Activated naive CD4-positive, alpha-beta T cell treated with anti-CD3 and anti-CD28 coated beads, Interleukin-2, amount 50 U/mL, for 72 hours (primary cell): ENCODE measurements at places on chromosomes 5 and 9.

DNA sequence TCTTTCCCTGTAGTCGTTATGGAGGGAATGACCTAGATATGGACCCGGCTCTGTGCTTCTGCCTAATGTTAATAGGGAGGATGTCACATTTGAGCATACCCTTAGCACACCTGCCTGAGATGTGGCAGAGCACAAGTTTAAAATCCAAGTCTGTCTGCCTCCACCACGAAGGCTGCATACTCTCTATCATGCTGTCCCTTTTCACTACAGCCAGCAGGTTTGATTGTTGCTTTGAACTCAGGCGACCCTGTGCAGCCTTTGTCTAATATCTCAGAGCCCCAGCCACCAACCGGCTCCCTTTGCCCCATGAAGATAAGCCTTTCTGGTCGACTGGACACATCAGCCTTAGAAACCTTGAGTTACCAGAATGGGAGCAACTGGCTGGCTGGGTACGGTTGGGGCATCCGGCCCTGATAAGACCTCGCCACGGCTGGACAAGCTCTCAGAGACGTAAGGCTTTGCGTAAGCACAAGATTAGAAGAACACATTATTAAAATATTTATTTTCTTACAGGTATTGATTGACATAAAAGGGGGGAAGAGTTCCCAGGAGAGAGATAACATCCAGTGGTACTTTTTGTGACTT is 222.0 kb upstream of the TRIM32 start:
- no peak for DNase-seq

GRCh38 chr5:144265643-144266247 is 95.1 kb downstream of the KCTD16 start:
- no peak for DNase-seq

GRCh38 chr5:94415798-94416197 is 202.6 kb downstream of the KIAA0825 start:
- DNase-seq: no peak

DNA sequence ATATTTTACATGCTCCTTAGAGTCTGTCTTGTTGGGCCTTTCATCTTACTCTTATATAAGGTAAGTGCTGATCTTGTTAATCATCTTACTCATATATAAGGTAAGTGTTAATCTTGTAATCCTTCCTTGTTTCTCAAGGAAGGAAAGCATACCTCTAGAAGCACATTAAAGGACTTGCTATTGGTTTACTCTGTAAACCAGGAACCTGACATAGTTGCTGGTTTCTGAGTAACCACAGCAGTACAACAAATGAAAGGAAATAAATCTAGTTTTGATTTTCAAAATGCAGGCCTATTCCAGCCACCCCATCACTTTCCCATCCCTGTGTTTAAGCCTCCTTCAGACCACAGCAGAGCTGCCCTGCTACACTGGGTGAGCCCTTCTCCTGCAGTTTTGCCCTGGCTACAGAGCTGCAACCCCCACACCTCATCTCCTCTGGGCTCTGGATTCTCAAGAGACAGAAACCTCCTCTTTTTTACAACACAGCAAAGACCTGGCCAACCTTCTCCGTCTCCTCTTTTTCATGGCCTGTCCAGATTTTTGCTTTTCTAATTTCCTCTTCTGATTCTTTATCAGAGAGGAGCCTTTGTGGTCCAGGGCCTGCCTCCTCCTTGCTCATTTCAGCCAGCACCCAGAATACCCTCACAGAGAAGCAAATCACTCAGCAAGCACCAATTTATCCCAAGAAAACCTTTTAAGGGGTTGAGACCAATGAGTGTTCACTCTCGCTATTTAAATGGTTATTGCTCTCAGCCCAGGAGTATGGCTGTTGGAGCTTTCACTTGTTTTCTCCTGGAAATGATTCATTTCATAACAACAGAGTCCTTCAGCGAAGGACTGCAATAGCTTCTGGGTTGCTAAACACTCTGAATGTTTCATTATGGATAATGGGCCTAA is 103.2 kb downstream of the FSTL4 start:
- DNase-seq: no peak

DNA sequence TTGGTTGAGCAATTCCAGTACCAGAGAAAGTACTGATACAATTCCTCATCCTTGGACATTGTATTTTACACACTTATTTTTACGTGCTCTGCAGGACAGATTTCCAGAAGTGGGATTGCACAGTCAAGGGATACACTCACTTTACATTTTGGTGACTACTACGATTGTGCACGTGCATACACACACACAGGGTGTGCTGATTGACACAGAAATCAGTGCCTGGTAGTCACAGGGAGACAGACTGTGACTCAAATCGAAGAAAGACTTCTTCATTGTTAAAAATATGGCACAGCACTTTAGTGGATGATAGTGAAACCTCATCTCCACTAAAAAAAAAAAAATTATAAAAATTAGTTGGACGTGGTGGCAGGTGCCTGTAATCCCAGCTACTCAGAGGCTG is 1.5 kb downstream of the GARIN3 start:
- DNase-seq: no peak
